ENCODE measurements at places on chromosomes 6 and 20. TPM values are rescaled to one million over a fixed set of nuclear protein-coding genes. Genes with fewer than 3 reads are reported as not detected.

- DNase-seq = no peak
Observed at GRCh38 chr6:128580224-128581110, 60.1 kb upstream of the PTPRK start.

The TBX18 gene
- not detected for total RNA-seq

GRCh38 chr6:45757443-45758130, 258.1 kb downstream of the CLIC5 start:
- DNase-seq = no peak

DNA sequence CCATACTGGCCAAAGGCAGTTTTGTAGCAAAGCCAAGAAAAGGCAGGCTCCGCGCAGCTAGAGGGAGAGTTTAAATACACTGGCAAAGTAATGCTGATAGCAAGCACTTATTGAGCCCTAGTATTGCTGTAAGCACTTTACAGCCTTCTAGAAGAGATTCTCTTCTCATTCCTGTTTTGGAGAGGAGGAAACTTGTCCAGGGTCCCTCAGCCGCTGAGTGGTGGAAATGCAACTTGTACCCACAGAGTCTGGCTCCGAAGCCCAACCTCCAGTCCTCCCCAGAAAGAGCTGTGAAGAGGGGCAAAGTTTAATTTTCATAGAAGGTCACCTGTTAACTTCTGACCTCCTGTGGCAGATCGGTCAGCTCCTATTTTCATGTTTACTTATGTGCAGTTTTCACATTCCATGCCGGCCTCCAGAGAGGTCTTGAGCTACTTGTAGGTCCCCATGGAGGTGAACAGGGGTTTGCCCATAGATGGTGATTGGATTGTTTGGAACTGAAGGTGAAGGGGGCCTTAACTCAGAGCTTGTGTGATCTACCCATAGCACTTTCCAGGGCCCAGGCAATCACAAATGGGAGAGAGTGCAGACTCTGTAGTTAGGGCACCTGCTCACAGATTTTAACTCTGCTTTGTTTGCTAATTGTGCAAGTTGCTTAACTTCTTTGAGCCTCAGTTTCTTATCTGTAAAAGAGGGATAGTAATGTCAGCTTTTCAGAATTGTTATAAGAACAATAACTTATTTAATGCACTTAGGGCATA, 70.7 kb downstream of the LYRM2 start:
- DNase-seq = no peak

- no peak for DNase-seq
Observed at GRCh38 chr6:89302195-89302770, 12.8 kb downstream of the GABRR2 start.

GRCh38 chr6:119559586-119559985, 210.0 kb upstream of the MAN1A1 start:
- DNase-seq = no peak

The ESF1 gene
- total RNA-seq = 17.3 TPM

DNA sequence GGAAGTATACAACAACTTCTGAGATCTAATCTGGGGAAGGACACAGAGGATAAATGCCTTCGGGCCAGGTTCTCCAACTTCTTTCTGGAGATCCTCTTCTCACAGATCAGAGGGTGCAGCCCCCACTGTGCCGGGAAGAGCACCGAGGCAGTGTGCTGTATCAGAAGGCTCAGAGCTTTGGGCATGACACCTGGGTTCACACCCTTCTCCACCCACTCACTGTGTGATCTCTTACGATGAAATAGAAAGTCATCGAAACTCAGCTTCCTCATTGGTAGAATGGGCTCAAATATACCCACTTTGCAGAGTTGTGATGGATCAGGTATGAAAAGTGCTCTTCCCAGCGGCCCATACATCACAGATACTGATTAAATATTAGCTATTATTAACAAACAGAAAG, 347.5 kb upstream of the SOX4 start:
- no peak for DNase-seq

DNA sequence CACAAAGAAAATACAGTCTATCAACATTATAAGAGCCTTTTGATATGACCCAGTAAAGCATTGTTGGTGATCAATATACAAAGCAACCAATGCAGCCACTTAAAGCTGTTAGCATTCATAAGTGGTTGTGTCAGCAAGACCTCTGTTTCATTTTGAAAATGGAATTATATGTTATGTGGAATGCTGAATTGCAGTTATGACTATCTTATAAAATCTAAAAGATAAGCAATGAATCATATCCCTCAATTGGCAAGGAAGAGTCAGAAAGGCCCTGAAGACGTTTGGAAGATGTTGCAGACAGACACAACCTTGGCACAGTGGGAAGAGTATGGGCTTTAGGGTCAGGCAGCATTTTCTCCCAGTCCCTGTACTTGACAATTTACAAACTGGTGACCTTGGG, 93.8 kb upstream of the RNF217 start:
- no peak for DNase-seq
